ENCODE measurements at places on chromosomes 6 and 20.

- peak; percentile 29 for DNase-seq
Observed at GRCh38 chr6:6315660-6316059, 4.8 kb downstream of the F13A1 start.

GRCh38 chr6:15769511-15770018 is 106.7 kb upstream of the DTNBP1 start:
- no peak for DNase-seq

GRCh38 chr20:35226884-35227681 is 593 bp downstream of the MMP24 start:
- DNase-seq: no peak

DNA sequence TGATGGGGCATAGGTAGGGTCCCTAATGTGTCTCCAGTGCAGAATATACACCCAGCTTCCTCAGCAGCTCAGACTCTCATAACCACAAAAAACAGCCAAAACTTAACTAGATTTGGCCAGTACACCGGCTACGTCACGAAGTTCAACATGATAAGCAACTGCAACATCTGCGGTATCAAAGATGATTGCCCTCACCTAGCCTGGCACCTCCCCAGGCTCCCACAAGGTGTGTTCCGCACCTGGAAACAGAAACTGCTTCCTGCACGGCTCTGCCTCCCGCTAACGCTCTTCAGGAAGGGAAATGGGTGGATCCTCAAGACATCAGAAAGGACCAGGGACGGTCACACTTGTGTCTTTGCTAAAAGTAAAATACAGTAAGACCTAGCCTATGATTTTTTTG is 9.5 kb downstream of the TXNDC5 start:
- DNase-seq: no peak

- no peak for DNase-seq
Observed at GRCh38 chr6:83978324-83978734, 55.2 kb upstream of the MRAP2 start.

GRCh38 chr6:42407379-42407778 is 44.3 kb downstream of the TRERF1 start:
- DNase-seq: peak; percentile 84

- DNase-seq: peak; percentile 26
Observed at GRCh38 chr6:159788753-159789376, 537 bp downstream of the TCP1 start.

DNA sequence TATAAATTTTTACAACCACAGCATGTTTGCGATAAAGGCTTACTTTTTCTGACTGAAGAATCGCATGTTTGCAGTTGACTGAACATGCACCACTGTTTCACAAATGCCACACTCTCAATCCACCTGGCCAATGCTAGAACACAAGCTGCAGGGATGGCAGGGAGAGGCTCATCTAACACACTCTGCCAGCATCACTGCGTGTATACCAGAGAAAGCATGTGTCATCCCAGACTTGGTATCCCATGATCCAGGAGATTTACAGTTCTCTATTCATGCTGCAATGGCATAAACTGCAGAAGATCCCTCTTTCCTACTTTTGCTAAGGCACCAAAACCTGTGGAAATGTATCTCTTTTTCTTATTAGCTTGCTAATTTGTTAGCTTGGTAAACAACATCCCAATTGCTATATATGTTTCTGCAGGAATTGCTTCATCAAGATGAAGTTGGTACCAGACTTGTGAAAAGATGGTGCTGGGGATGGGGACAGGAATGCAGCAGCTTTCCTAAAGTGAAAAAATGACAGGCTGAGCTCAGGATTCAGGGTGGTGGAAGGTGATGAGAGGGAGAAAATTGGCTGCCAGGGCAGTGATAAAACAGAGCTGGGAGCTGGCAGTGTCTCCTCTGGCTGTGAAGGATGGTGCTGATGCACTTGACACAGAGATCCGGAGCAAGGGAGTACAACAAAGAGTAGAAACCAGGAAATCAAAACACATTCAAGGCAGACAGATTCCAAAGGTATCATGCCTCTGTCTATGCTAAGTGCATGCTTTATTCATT is 186.9 kb downstream of the HIVEP2 start:
- no peak for DNase-seq

DNA sequence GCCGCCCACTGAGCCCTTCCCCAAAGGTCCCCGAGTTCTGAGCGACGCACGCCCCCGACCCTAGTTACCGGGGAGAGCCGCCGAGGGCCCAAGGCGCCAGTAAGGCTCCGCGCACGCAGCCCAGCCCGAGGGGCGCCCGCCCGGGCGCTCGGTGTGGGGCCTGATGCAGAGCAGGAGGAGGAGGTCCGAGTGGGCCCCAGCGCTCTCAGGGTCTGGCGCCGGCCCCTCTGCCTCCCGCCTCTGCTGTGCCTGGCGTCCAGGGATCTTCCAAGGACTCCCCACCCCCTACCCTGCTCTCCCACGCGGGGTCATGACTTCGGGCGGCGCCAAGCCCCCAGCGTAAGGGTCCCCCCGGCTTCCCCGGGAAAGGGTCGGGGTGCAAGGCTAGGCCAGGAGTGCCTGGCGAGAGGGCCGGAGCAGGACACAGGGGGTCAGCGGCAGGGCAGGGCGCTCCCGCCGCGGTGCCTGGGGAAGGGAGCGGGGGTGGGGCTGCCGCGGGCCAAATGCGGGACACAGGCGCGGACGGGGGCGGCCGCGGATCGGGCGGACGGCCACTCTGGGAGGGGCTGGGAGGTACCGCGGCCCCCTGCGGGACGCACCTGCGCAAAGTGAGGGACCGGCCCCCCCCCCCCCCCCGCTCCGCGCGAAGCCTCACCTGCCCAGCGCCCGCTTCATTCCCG is 637 bp downstream of the ABHD12 start:
- DNase-seq: no peak

GRCh38 chr6:140537211-140537610 is 1162.8 kb upstream of the CITED2 start:
- no peak for DNase-seq

GRCh38 chr6:90846824-90847223 is 260.0 kb upstream of the MAP3K7 start:
- no peak for DNase-seq

- DNase-seq: no peak
Observed at GRCh38 chr6:147974376-147974775, 368.3 kb upstream of the SASH1 start.

DNA sequence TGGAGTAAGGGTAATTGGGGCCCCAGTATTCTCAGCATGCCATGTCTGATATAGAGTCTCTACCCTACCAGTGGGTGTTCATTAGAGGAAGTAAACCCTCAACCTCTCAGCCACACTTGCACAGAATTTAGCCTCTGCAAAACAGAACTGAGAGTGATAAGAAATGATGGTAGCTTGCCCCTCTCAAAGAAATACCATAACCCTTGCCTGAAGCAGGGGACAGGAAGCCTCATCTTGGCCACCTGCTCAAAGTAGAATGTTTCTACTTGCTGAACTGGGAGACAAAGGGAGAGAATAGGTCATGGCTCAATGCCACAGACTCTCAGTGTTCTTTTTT is 33.7 kb downstream of the SPTLC3 start:
- no peak for DNase-seq

DNA sequence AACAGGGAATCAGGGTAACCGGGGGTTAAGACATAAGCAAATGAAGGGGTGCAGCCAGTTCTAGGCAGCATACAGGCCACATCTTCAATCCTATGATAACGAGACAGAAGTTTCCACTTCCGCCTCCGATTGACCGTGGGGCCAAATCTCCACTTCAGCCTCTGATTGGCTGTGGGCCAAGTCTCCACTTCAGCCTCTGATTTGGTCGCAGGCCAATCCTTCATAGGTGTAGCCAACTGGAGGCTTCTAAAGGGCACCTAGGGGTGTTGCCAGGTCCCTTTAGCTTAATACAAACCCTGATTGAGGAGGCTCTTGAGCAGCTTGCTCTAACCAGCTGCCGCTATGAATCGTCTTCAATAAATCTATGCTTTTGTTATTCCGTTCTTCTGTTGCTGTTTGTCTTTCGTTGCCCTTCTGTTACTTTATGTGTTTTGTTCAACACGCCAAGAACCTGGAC is 2.1 kb upstream of the ERGIC3 start:
- DNase-seq: peak; percentile 47

GRCh38 chr6:135149376-135149775 is 31.7 kb upstream of the MYB start:
- DNase-seq: no peak

- DNase-seq: no peak
Observed at GRCh38 chr20:40600441-40601219, 88.4 kb downstream of the MAFB start.

- DNase-seq: no peak
Observed at GRCh38 chr6:41545247-41545702, 906 bp upstream of the FOXP4 start.

GRCh38 chr6:165566088-165566828 is 96.8 kb downstream of the PDE10A start:
- no peak for DNase-seq

GRCh38 chr6:67567842-67568241 is 1067.2 kb upstream of the ADGRB3 start:
- DNase-seq: no peak

- no peak for DNase-seq
Observed at GRCh38 chr20:539191-539590, 4.4 kb downstream of the CSNK2A1 start.

DNA sequence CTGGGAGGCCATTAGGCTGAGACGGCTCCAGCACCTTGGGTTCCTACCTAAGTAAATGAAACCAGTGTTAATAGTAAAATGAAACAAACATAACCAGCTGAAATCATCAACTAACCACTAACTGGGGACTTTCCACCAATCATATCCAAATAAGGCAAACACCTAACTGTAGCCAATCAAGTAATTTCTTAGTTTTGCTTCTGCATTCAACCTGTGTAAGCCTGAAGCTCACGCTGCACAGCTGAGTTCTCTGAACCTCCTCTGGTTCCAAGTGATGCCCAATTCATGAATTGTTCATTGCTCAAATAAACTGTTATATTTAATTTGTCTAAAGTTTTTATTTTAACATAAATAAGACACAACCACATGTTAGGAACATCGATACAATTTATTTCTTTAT is 22.5 kb downstream of the KLHL32 start:
- DNase-seq: peak; percentile 63

- no peak for DNase-seq
Observed at GRCh38 chr6:64280569-64280968, 645.0 kb downstream of the PHF3 start.

DNA sequence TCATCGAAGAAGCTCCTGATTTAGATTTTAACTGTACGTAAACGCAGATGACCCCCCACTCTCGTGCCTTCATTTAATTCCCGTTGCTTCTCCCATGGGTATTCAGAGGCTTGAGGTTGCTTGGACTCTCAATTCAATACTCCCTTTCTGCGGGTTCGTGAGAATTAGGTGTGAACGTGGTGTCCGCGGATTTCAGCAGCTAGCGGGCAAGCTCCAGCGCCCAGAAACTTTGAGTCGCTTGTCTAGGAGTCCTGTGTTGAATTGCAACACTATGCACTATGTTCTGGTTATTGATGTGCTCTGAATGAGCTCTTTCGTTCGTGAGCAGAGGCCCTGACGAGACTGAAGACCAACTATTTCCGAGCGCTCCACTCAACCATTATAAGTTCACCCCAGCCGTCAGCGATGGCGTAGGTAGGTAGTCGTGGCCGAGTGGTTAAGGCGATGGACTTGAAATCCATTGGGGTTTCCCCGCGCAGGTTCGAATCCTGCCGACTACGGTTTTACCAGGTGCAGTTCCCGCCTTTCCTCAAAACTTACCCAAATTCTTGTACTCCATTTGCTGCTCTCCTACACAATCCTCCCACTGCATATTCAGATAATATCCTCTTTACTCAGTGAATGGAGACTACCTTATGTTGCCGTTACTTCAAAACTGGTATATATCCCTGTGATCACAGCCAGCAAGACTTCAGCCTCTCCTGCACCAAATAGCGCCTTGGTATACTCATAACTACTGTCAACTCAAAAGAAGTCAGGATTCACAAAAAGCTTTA is 72.6 kb upstream of the ZNF184 start:
- peak; percentile 91 for DNase-seq

GRCh38 chr6:8108759-8109539 is 6.6 kb upstream of the EEF1E1 start:
- DNase-seq: no peak

- DNase-seq: no peak
Observed at GRCh38 chr20:8414586-8415274, 282.7 kb downstream of the PLCB1 start.

DNA sequence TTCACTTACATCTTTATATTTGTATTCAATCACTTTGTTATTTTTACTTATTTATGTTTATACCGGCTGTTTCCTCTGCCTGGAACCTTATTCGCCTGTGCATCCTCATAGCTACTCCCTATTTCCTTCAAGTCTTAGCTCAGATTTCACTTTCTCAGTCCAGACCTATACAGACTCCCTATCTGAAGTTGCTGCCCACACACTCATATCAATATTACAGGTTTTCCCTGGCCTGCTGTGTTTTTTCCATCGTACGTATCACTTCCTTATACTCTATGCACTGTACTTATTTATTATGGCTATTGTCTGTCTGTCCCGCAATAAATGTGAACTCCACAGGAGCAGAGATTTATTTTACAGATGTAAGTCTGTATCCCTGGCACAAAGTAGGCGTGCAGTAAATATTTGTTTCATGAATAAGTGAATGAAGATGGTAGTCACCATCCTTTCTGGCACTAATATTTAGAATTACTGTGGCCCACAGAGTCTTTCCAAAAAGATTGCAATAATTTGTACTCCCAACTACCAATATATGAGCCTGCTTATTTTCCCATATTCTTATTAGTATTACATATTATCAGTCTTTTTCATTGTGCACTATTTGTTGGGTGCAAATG is 64.9 kb downstream of the TNFAIP3 start:
- DNase-seq: no peak

DNA sequence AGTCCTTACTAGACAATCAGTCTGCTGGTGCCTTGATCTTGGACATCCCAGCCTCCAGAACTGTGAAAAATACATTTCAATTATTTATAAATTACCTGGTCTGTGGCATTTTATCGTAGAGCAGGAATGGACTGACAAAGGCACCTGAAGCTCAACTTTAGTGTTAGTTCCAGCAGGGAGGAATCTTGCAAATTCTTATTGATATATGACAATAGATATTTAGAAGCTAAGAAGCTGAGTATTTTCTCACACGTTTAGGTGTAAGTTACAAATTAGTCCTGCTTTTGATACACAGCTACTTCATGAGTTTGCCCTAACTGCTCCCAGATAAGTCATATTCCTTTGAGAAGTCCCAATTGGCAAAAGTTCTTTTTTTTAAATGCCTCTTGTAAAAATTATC is 138.0 kb upstream of the ZNF217 start:
- DNase-seq: no peak

DNA sequence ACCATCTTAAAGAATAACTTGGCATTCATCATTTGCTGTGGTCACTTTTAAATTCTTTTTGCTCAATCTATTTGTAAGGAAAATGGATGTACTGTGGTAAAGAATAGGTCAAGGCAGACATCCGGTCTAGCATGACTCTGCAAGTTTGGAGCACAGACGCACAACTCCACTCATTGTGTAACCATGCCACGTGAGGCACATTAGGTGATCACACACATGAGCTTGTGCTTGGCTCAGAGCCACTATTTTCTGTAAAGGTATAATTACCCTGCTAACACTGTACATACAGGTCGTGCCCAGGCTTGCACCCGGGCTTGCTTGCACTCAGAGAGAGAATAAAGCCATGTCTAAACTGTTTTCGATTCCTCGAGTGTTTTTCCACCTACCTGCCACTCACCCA is 1289.1 kb upstream of the ADGRB3 start:
- DNase-seq: no peak
